HCT116 (cell line): ENCODE measurements at places on chromosomes 11 and 22.

- DNase-seq, result no peak
Observed at GRCh38 chr11:29801561-29801960, 215.3 kb downstream of the KCNA4 start.

DNA sequence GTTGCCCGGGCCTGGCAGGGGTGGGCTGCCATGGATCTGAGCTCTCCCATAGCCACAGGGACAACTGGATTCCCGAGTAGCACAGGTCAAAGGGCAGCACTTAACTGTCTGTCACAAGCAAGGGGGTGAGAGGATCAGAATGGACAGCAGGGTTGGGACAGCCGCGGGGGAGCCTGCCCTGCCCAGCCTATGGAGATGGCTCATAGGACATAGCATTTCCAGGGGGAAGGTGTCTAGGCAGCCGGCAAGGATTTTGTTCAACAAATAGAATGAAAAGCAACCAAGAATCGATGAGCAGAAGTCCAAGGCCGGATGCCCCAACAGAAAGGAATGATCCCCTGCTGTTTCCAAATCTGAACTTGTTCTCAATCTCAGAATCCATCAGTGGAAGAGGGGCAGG, 92.9 kb downstream of the RPS6KA4 start:
- DNase-seq, result no peak

DNA sequence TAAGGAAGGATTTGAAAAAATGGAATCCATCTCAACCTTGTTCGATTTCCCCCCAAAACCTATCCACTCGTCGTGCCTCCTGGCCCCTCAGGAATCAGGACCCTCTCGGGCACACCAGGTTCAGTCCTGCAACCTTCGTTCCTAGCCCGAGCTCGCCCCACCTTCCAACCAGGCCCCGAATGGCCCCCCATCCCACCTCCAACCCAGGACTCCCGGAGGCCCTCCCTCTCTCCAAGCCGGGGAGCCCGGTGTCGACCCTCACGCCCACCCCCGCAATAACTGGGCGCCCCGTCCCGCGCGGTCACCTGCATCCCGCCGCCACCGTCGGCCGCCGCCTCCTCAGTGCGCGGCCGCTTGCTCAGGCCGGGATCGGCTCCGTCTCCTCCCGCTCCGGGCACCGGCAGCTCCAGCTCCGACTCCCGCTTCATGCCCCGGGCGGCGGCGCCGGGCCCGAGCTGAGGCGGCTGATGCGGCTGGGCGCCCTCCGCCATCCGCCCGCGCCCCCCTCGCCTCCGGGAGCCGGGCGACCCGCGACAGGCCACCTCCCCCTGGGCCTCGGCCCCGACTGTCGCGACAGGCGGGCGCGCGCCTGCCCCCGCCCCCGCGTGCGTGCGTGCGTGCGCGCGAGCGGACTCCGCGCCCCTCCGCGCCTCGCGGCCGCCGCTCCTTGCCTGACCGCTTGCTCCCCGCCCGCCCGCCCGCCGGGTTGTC, 534 bp downstream of the RBFOX2 start:
- DNase-seq, result no peak

DNA sequence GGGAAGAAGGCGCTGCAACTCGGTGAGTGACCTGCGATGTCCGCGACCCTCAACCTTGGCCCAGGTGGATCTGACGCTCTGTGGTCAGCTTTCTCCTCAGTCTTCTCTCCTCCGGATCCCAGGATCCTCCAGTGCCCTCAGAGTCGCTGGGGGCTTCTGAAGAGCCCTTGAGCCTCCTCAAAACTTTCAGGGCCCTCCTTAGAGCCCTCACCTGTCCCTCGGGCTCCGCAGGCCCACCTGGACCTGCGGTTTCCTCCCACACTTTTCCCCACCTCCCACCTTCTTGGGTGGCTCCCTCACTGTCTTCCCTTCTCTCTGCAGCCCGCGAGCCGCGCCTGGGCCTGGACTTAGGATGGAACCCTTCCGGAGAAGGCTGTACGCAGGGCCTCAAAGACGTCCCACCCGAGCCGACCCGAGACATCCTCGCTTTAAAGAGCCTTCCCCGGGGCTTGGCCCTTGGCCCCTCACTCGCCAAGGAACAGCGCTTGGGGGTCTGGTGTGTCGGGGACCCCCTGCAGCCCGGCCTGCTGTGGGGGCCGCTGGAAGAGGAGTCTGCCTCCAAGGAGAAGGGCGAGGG, 335 bp downstream of the ZNF408 start:
- no peak for DNase-seq

DNA sequence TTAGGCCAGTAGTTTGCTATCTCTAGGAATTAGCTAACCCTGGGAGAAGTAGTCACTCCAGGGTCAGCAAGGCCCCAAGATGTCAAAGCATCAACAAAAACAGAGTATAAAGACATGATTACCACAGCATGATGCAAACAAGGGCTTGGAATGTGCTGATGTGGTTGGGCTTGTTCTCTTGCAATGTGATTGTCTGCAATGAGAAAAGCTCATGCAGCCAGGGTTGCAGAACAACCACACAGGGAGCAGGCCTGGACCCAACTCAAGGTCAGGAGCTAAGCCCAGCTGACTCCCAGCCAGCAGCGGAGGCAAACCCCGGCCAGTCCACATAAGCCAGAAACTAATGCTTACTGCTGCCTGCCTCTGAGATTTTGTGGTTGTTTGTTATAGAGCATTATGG, 132.4 kb upstream of the ZC3H12C start:
- no peak for DNase-seq

- no peak for DNase-seq
Observed at GRCh38 chr22:38303974-38304373, 13.3 kb downstream of the CSNK1E start.

DNA sequence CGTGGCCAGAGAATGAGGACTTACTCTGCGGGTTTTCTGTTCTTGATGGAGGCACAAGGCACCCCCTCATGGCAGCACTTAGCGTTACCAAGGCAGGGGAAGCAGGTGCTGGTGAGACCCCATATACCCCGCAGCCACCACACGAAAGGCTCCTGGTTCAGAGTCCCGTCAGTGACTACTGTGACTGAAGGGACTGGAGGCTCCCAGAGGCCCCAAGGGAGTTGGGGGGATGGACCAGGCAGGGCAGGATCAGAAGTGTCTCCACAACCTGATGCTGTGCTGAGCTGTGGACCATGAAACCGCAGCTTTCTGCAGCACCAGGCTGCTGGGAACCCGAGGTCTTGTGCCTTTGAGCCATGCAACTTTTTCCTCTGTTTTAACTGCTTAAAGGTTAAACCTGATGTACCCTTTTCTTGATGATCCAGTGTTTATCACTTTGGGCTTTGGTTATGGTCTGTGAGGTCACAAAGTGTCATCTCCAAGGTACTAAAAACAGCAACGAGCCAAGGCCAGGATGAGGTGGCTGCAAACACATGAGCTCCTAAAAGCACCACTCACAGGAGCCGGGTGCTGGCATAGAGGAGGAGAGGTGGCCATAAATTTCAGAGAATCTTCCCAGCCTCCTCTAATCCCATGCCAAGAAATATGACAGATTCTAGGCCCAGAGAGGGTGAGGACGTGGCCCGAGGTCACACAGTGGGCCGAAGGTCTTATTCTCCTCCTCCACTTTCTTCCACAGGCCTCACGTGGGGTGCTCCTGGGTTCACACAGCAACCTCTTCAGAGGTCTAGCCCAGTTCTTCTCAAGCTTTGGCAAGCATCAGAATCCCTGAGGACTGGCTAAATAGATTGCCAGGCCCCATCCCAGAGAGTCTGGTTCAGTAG, 4.2 kb upstream of the LRRC32 start:
- no peak for DNase-seq

- DNase-seq, result no peak
Observed at GRCh38 chr11:69918231-69918937, 99.2 kb upstream of the FGF3 start.

DNA sequence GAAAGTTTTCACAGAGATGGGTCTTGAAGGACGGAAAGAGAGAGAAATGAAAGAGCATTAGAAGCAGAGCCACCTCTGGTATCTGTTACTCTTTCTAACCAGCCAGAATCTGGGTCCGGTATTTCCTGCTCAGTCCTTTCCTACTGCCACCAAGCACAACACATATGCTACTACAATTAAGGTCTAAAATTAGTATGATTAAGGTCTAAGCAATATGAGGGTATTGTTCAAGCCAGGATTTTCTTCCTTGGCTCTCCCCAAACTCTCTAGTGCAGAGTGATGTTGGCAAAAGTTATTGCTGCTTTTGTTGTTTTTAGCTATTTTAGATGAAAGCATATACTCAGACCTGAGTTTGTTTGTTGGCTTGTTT, 59.2 kb upstream of the EED start:
- no peak for DNase-seq

GRCh38 chr11:6618117-6619003, 862 bp downstream of the TPP1 start:
- no peak for DNase-seq
